ENCODE measurements at places on chromosomes 6 and 20. TPM values are rescaled to one million over a fixed set of nuclear protein-coding genes. Genes with fewer than 3 reads are reported as not detected.

- H3K4me1 ChIP-seq, result peaks cover 10% of the 10 kb centered on the region
- H3K27ac ChIP-seq, result no peak overlapping the region
- peak; percentile 64 for DNase-seq
Observed at GRCh38 chr6:4281341-4282293, 146.2 kb upstream of the ECI2 start.

- H3K27ac ChIP-seq, result no peak overlapping the region
- H3K27me3 ChIP-seq, result no peaks in the 10 kb centered on the region
- peaks cover 21% of the 10 kb centered on the region for H3K36me3 ChIP-seq
- DNase-seq, result no peak
Observed at GRCh38 chr6:125519367-125519766, 217.6 kb upstream of the HDDC2 start.

DNA sequence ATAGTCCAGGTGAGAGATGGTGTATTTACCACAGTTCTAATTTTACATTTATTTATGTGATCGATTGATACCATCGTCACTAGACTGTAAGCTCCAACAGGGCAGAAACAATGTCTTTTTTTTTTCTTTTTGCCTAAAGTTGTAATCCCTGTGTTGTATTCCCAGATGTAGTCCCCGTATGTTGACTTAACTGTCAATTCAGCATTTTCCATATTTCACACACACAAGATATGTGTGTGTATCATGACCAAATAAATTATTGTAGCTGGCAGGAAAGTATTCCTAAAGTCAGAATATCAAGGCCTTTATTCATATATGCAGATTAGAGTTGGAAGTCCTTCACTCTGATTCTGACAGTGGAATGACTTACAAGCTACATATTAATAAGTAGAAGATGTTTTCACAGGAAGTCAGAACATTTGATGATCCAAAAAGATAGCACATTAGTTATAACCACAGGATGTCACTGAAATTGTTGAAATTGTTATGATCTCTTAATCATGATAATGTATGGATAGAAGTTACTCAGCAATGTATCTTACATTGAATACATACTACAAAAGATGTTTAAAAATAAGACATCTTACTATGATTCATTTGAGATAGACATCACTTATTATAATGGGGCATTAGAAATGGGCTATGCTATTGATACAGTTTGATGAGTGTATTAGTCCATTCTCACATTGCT lies 10.6 kb downstream of the RNF182 start:
- no peak for DNase-seq
- H3K4me1 ChIP-seq, result peaks cover 10% of the 10 kb centered on the region
- H3K27me3 ChIP-seq, result no peaks in the 10 kb centered on the region
- no peaks in the 10 kb centered on the region for H3K36me3 ChIP-seq
- no peak overlapping the region for H3K27ac ChIP-seq

DNA sequence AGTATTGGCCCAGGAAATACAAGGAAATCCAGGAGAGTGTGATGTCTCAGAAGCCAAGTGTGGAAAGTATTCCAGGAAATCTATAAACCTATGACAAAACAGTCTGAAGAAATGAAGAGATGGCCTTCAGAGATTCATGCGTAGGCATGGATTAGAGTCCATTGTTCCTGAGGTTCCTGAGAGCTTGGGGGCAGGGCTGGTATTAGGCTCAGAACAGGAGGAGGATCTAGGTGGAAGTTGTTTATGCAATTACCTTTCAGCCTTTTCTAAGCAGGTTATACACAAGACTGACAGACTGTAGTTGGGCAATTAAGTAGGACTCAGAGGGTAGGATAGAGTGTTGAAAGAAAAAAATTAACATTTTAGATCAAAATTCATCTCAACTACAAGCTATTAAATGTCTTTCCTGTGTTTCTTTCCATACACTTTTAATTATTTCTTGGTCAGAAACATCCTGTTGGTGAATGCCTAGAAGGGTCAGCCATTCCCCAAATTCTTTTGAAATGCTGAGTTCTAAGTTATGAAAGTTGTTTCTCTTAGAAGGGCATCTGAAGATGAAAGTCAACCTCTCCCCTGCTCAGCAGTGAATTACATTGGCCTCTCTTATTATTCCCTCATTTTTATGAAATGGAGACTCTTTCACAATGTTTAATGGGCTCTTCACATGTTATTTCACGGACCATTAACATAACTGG lies 201.2 kb upstream of the MYLIP start:
- H3K4me3 ChIP-seq, result no peak overlapping the region
- peaks cover 48% of the 10 kb centered on the region for H3K36me3 ChIP-seq
- DNase-seq, result no peak

DNA sequence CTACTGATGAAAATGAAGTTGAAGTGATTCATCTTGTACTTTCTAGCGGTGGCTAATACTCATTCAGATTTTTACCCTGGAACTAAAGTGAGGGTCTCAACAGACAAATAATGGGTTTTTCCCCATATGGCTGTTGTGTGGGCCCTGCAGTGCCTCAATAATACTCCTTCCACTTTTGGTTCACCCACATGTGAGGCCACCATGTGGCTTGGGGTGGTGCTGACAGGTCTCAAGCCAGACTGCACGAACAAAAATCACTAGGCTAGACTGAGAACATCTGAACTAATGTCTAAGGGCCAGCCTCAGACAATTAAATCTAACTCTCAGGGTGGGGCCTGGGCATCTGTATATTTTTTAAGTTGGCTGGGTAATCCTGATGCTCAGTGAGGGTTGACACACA lies 7.9 kb upstream of the COL12A1 start:
- H3K27ac ChIP-seq, result peak overlapping the region; percentile 63
- H3K4me1 ChIP-seq, result peaks cover 47% of the 10 kb centered on the region
- no peaks in the 10 kb centered on the region for H3K36me3 ChIP-seq
- H3K4me3 ChIP-seq, result no peak overlapping the region

DNA sequence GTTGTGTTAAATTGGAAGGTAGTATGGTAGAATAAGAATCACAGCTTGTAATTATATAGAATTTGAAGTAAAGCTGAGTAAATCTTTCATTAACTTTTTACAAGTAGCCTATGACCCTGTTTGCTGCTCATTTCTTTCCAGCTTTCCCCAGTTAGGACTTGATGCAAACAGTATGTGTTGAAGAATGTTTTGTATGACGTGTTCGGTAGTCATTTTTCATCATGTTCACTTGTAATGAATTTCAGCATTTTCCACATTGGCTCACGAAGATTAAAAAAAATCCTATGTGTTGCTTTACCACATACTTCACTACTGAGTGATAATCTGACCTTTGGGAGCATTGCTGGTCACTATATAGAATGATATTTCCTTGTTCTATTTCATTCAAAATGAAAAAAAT lies 162.4 kb downstream of the CDKAL1 start:
- H3K4me1 ChIP-seq, result peaks cover 51% of the 10 kb centered on the region
- H3K27ac ChIP-seq, result peak overlapping the region; percentile 15
- no peak for DNase-seq
- H3K36me3 ChIP-seq, result no peaks in the 10 kb centered on the region

DNA sequence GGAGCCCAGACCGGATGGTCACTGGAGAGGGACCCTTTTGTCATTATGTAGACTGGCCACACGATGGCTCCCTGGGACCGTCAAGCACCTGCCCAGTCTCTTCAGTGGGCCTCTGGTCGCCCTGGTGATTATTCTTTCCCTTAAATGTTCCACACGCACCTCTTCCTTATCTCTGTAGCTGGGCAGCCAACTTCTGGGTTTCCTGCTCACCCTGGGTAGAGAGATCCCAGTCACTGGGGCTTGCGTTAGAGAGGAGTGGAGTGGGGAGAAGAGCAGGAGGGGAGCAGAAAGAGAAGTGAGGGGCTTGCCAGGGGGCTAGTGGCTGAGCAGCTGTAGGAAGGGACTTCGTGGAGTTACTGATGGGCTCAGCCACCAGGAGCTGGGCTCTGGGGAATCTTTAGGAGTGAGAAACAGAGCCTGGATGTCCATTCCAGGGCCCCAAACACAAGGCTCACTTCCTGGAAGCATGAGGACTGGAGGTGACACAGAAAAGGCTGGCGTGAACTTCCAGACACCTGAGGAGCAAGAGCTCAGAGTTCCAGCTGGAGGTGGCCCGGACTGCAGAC lies 150.1 kb downstream of the DHX35 start:
- no peak overlapping the region for H3K27ac ChIP-seq
- H3K4me1 ChIP-seq, result peaks cover 52% of the 10 kb centered on the region
- H3K27me3 ChIP-seq, result no peaks in the 10 kb centered on the region

DNA sequence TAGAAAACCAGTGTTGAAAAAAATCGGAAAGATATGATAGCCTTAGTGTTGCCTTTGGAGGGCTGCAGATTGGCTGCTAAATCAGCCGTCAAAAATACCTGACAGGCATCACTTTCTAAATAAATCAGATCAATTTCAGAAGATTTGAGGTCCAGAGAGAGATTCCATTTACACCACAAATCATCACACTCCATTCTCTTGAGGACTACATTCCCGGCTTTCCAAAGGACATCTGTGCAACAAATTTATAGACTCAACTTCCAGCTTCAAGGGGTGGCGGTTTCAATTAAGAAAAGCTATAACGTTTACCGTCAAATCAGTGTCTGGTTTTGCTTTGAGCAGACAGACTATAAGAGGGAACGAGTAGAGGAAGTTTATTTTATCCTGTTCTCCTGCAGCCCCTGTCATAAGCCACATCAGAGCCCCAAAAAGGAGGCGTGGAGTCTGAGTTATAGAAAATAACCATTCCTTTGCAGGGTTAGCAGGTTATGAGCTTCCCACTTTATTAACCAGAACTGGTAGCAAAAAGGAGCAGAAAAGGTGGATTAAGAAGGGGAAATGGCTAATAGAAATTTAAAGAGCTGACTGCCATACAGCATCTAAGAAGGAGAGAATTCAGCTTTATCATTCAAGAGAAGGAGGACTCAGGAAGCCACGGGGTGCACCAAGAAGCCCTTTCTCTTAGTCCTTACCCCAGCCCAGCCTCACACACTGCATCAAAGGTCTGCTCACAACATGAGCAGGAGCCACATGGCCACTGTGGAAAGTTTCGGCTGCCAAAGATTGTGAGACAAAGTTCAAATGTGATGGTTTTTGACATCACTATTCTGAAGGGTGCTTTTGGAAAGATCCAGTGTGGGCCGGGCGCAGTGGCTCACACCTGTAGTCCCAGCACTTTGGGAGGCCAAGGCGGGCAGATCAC lies 12.9 kb upstream of the UQCC2 start:
- H3K27me3 ChIP-seq, result peaks cover 2% of the 10 kb centered on the region
- H3K4me3 ChIP-seq, result no peak overlapping the region
- no peak overlapping the region for H3K27ac ChIP-seq
- no peaks in the 10 kb centered on the region for H3K36me3 ChIP-seq
- no peak for DNase-seq

DNA sequence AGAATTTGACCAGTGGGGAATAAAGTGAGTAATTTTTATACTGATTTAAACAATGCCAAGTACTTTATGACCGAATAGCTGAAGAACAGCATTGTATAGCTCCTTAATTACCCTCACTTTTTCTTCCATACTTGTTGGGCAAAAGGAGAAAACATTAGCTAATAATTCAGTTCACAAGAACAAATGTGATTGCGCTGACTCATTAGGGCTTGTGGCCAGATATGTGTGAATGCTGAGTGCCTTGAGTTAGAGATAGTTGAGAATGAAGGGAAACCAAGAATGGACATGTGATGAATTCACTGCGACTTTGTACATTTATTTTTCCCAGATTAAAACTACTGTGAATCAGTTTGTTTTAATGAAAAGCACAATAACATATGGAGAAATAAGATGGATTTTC lies 669.4 kb downstream of the TFAP2A start:
- DNase-seq, result no peak
- no peak overlapping the region for H3K4me3 ChIP-seq
- H3K36me3 ChIP-seq, result no peaks in the 10 kb centered on the region
- no peak overlapping the region for H3K27ac ChIP-seq
- no peaks in the 10 kb centered on the region for H3K27me3 ChIP-seq

DNA sequence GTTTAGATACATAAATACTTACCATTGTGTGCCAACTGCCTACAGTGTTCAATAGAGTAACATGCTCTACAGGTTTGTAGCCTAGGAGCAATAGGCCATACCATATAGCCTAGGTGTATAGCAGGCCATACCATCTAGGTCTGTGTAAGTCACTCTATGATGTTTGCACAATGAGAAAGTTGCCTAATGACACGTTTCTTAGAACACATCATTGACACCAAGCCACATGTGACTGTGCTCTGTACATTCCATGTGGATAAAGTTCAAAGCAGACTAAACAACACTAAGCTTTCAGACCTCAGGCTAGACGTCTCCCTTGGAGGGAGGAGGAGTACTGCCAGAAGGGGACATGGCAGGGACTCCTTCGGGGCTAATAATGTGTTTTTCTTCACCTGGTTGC lies 93.6 kb downstream of the KIF16B start:
- H3K4me3 ChIP-seq, result no peak overlapping the region
- H3K27me3 ChIP-seq, result no peaks in the 10 kb centered on the region
- peaks cover 4% of the 10 kb centered on the region for H3K36me3 ChIP-seq
- peaks cover 12% of the 10 kb centered on the region for H3K4me1 ChIP-seq
- DNase-seq, result no peak

GRCh38 chr6:47083586-47084047 lies 41.5 kb upstream of the ADGRF1 start:
- no peak for DNase-seq
- H3K4me3 ChIP-seq, result no peak overlapping the region
- H3K27me3 ChIP-seq, result no peaks in the 10 kb centered on the region
- H3K27ac ChIP-seq, result no peak overlapping the region

GRCh38 chr20:47456041-47456537 lies 45.6 kb upstream of the NCOA3 start:
- no peaks in the 10 kb centered on the region for H3K27me3 ChIP-seq
- H3K4me3 ChIP-seq, result no peak overlapping the region
- no peaks in the 10 kb centered on the region for H3K4me1 ChIP-seq
- DNase-seq, result no peak

- H3K36me3 ChIP-seq, result no peaks in the 10 kb centered on the region
- DNase-seq, result no peak
- no peak overlapping the region for H3K4me3 ChIP-seq
- H3K27me3 ChIP-seq, result peaks cover 45% of the 10 kb centered on the region
- no peaks in the 10 kb centered on the region for H3K4me1 ChIP-seq
- no peak overlapping the region for H3K27ac ChIP-seq
Observed at GRCh38 chr20:42493001-42493400, 696.7 kb downstream of the PTPRT start.

DNA sequence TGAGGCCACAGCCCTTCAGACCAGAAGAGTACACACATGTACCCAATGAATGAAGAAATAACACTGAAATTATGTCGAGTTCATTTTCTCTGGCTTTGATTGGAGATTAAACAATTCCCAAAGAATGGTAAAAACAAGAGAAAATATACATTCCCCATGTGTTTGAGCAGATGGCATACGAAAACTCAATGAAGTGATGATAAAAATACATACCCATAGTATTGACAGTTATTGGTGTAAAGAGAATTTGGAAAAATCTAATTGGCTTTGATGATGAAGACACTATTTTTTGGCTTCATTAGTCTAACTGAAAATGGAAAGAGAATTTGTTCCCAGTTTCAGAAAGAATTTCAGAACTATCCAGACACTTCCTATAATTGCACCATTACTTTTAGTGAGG lies 76.6 kb upstream of the SNRPB2 start:
- H3K4me1 ChIP-seq, result peaks cover 14% of the 10 kb centered on the region
- no peak overlapping the region for H3K27ac ChIP-seq
- H3K27me3 ChIP-seq, result no peaks in the 10 kb centered on the region
- no peak overlapping the region for H3K4me3 ChIP-seq

Gene SENP6
- total RNA-seq, result 99.4 TPM

Gene ENPP3
- 0.48 TPM for total RNA-seq

Gene HUS1B
- total RNA-seq, result 1.1 TPM

Gene SLC25A27
- 10.9 TPM for total RNA-seq

Data from WTC11 (cell line).